Tongue (tissue), 3 donors: ENCODE measurements at places on chromosomes 13 and 19. TPM values are rescaled to one million over a fixed set of nuclear protein-coding genes. Genes with fewer than 3 reads are reported as not detected.

GRCh38 chr13:59437544-59438301, 726.0 kb downstream of the DIAPH3 start:
- DNase-seq, result no peak

Gene FFAR2
- total RNA-seq, result 15.6 TPM

Gene CLPTM1
- total RNA-seq, result 38.3 TPM

DNA sequence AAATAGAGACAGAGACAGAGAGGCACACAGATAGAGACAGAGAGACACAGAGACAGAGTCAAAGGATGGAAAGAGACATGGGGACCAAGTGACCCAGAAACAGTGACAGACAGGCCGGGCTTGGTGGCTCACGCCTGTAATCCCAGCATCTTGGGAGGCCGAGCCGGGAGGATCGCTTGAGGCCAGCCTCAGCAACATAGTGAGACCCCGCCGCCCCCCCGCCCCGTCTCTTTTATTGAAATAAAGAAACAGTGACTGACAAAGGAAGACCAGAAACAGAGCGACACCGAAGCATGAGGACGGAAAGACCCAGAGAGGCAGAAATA, 848 bp upstream of the NECTIN2 start:
- DNase-seq, result no peak
